ENCODE measurements at places on chromosomes 16 and 17.

GRCh38 chr16:29848420-29849297 lies 14.4 kb downstream of the CDIPT start:
- peak; percentile 73 for DNase-seq

DNA sequence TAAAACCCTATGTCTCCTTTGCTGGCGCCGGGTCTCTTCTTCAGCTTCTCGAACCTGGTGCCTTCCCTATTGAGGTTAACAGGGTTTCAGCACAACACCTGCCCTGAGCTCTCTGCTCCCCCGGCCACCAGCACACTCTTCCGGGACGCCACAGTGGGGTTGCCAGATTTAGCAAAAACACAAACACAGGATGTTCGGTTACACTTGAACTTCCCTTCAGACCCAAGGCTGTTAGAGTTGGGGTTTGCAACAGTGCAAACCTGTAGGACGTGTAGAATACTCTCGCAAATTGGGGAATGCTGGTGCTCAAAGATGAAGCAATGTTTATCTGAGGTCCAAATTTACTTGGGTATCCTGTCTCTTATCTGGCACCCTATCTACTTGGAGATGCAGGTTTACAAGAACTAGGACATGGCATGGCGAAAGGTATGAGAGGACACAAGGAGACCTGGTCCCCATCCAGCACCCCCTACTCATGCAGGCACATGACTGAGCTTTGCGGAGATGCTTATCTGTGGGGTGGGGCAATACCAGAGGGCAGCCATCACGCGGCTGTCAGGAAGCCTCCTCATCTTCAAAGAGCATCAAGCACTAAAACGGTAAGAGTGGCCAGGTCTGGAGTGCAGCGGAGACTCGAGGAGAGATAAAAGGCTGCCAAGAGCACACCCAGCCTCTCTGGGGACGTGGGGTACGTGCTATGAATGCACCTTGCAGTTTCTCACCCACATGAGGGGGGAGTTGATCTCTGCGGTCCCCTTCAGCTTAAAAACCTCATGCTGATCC lies 52.8 kb downstream of the SDK2 start:
- no peak for DNase-seq

GRCh38 chr17:76752006-76752405 lies 14.1 kb downstream of the MFSD11 start:
- DNase-seq, result no peak

GRCh38 chr17:74734256-74734655 lies 2.8 kb upstream of the RAB37 start:
- DNase-seq, result no peak

DNA sequence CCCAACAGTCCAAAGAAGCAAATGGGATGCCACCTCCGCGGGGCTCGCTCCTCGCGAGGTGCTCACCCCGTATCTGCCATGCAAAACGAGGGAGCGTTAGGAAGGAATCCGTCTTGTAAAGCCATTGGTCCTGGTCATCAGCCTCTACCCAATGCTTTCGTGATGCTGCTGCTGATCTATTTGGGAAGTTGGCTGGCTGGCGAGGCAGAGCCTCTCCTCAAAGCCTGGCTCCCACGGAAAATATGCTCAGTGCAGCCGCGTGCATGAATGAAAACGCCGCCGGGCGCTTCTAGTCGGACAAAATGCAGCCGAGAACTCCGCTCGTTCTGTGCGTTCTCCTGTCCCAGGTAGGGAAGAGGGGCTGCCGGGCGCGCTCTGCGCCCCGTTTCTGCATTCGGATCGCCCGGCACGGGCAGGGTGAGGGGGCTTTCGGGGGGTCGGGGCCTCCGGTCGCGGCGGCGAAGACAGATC lies at the start of gene CDH13:
Gene CDH13, plus strand, starts transcription at position 179 of the 471 bp plus-strand sequence.
- DNase-seq, result no peak

GRCh38 chr17:1640329-1641064 lies 5.0 kb downstream of the SCARF1 start:
- no peak for DNase-seq

GRCh38 chr17:75703591-75703990 lies 17.7 kb upstream of the ITGB4 start:
- no peak for DNase-seq

GRCh38 chr17:36689089-36689667 lies 87.8 kb downstream of the MRM1 start:
- no peak for DNase-seq

- DNase-seq, result peak; percentile 37
These were observed 23.2 kb downstream of the COIL start for GRCh38 chr17:56937687-56938086.

- DNase-seq, result no peak
These were observed 4.0 kb upstream of the MFAP4 start for GRCh38 chr17:19390951-19391350.

DNA sequence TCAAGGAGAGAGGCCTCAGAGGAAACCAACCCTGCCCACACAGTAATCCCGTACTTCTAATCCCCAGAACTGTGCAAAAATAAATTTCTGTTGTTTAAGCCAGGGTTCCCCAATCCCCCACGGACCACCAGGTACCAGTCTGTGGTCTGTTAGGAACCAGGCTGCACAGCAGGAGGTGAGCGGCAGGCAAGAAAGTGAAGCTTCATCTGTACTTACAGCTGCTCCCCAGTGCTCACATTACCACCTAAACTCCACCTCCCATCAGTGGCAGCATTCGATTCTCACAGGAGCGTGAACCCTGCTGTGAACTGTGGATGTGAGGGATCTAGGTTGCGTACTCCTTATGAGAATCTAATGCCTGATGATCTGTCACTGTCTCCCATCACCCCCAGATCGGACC lies 101.1 kb upstream of the CDC42EP4 start:
- DNase-seq, result no peak

DNA sequence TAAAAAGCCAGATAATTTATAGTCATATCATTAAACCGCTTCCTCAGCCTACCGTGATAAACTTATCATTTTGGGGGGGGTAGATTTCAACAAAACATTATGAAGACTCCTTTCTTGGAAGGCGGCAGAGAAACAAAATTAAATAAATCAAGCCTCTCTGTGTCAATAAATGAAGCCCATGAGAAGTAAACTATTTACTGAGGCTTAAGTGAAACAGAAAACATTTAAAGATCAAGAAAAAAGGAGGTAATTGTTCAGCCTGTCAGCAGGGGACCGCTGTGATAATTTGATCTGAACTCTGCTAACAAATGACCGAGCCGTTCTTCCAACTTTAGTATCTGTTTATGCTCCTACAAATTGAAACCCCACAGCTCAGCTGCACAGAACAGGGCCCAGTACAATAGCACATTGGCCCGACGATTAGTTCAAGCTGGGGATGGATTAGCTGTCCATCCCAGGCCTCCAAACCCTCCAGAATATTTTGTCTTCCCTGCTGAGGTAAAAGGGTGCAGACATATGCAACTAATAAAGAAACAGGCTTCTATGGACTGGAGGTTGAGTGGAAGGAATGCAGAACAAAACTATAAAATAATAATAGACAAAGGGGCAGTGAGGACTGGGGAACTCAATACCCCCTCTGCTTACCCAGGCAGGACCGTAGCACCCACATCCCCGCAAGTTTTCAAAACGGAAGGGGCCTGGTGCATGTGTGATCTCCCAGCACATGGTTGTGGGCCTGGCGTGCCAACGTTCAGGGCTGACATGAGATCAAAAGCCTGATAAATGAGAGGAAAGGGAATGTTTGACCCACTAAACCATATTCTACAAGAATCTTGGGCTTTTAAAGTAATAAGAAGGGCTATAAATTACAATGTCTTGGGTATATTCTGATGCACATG lies 298.1 kb upstream of the IRX5 start:
- no peak for DNase-seq

GRCh38 chr17:69050999-69051775 lies 9.5 kb downstream of the ABCA9 start:
- no peak for DNase-seq

DNA sequence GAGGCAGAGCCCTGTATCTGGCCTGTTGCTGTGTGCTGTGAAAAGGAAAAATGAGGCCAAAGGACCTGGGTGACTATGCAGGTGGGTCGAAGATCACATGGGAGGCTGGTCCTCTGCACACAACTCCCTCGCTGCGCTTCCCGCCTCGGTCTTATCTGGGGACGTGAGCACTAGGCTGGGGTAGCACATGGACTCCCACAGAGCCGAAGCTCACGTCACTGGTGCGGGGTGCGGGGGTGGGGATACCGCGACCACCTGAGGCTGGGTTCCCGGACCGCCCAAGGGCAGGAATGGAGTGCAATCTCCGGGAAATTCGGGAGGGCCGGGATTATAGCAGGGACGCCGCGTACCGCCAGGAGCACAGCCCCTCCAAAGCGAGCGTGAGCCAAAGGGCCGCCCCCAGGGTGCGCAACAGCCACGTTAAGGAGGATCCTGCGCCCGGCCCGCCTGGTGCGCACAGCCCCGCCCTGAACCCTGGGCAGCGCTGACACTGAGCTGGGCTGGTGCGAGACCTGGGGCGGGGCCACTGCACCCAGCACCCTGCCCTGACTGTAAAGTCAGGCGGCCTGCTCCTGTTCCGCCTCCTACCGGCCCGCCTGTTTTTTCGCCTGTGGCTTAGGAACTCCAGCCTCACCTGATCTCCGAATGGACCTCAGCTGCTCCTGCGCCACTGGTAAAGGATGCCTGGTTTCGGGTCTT lies 4.8 kb downstream of the MT1A start:
- peak; percentile 61 for DNase-seq

DNA sequence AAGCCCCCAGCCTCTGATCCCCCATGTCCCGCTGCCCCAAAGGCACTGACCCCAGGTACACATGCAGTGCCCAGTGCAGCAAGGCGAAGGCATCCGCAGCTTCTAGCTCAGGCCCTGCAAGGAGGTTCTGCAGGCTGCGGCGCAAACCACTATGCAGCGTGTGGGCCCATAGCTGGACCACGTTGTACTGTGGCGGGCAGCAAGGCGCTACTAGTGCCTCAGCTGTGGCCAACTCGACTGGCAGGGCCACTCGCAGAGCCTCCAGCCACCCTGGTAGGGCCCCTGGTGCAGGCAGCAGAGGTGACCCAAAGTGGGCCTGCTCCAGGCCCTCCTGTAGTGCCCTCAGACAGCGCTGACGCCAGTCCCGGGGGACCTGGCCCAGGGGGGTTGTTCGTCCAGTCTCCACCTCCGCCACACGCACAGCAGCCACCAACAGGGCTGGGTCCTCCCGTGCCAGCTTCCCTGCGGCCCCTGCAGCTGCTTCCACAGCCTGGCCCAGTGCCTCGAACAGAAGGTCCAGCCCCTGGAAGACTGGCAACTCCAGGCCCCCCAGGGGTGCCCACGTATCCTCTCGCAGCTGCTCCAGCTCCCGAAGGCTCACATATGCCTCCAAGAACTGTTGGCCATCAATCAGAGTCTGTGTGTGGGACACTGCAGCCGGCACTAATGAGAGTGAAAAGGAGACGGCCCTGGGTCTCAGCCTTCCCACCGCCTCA lies 2.6 kb downstream of the EXOC3L1 start:
- DNase-seq, result no peak

GRCh38 chr17:57866723-57867122 lies 16.9 kb upstream of the MRPS23 start:
- no peak for DNase-seq

- no peak for DNase-seq
These were observed 253.6 kb upstream of the XYLT1 start for GRCh38 chr16:17724242-17724898.

DNA sequence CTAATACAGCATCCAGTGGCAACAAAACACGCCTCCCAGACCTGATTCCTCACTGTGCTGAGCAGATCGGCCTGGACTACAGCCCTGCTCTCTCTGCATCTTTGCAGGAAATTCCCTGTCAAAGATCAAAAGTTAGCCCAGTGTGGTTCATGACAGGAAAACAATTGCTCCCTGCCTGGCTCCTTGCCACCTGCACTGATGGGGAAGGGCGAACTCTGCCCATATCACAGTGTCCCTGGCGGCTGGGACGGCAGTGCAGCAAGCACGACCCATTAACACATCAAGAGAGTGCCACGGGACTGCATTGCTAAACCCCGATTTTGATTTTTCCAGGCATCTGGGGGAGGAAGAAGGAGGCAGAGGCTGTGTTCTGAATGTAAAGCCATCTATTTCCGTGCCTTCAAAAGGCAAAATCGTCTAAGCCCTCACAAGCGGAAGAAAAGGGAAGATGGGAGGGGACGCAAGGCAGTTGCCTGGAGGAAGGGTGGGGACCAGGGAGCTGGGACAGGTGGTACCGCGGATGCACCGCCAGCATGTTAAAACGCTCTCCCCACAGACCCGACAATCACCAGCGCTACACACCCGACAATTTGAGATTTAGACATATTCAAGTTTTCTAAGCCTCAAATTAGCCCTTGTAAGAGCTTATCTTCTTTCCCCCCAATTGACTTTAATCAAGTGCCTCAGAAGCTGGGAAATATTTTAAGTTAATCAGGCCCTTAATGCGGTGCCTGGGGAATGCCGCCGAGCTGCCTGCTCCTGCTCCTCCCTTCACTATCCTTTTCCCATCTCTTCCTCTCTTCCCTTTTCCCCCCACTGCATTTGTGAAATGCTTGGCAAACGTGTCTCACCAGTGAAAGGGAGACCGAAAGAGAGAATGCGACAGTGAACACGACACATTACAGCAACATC lies 238.8 kb upstream of the CDH5 start:
- DNase-seq, result no peak

Measured in hematopoietic multipotent progenitor cell treated with erythropoietin and hydrocortisone succinate and interleukin-3 and kit ligand, for 8 days (in vitro differentiated cells).